Eye (tissue), 1 donor: ENCODE measurements at places on chromosomes 4 and X.

DNA sequence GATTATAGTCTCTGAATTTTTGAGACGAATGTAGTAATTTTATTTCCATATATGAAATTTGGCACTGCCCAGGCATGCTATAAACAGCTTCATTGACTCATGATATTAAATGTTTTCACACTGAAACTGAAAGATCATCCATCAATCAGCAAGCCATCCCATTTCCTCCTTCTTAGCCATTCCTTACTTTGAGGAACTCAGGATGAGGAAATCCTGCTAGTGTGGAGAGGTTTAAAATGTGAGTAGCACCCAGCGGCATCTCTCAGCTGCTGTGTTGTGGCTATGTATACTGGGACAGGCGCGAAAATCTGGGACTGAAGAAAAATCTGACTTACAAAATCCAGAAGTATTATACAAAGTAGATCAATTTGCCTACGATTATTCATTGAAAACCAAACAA lies 52.1 kb downstream of the PTCHD1 start:
- no peak for DNase-seq

DNA sequence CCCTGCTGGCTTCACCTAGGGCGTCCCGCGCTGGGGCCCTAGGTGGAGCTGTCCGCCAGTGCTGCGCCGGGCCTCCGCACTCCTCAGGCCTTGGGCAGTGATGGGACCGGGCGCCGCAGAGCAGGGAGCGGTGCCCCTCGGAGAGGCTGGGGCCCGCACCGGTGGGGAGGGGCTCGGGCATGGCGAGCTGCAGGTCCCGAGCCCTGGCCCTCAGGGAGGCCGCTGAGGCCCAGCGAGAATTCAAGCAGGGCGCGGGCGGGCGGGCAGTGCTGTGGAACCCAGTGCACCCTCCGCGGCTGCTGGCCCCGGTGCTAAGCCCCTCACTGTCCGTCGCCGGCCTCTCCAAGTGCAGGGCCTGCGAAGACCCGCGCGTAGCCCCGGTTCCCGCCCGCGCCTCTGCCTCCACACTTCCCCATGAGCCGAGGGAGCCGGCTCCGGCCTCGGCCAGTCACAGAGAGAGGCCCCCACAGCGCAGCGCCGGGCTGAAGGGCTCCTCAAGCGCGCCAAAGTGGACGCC lies 565.1 kb upstream of the NDST4 start:
- no peak for DNase-seq

DNA sequence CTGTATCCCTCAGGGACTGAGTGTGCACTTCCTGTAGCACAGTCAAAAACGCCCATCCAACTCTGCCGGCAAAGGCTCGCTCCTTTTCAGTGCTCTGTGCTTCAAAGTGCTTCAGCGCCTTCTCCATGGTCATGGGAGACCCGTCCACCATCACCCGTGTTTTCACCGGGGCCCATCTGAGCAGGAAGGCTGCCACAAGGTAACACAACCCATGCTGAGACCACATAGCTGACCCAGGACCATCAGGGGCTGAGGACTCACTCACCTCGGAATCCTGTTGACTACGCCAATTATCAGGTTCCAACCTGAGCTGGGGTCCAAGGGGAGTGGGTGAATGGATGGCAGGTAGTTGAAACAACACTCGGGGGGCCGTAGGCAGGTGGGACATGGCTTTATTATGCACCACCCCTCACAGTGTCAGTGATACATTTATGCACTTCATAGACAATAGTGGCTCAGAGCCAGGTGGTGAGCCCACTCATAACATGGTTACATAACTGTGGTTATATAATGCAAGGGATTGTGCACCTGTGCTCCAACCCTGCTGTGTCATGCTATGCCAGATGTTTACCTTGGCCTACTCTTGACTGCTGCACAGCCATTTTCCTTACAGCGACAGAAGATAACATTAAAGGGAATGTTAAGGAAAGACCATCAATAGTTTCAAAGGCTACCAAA lies 227.8 kb downstream of the ADGRL3 start:
- DNase-seq = no peak

DNA sequence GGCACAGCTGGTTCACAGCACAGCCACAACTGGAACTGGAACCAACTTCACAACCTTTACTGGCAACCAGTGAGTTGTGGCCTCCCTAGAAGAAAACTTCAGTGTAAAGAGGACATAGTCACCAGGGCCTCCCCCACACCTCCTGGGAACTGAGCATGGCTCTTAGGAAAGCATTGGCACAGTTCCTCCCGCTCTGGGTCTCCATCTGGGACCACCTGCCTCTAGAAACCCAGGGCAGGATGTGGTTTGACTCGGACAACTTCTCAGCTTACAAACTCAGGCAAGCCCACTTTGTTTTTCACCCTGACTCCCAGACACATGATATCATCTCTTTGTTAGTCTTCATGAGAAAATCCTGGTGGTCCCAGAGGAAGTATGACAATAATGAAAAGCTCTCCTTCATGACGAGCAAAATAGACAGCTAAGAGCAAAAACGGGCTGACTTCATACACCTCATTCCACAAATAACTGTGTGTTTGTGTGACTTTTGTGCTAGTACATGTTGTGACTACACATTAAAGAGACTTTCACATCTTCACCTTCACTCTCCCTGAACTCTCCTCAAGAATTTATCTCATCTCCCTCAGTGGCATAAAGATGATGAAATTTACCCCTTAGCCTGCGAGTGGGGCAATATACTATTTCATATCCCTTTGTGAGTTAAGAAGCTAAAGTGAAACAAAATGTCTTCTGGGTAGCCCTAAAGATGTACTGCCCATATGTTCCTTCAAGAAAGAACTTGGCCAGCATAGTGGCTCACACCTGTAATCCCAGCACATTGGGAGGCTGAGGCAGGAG lies 75.4 kb downstream of the SH3KBP1 start:
- no peak for DNase-seq

DNA sequence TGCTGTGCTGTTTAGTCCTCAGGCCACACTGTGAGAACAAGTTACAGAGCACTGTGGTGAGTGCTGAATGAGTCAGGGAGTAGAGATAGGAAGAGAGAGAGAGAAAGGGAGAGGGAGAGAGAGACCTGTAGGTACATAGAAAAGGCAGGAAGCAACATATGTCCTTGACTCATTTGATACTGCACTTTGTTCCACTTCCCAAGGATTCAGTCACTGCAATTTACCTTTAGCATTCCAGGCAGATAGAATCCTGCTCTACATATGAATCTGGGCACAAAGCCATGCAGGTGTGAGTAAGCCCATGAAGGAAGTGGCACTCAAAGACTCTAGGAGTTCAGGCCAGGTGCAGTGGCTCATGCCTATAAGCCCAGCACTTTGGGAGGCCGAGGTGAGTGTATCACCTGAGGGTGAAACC lies 1.0 kb upstream of the DAPP1 start:
- no peak for DNase-seq

DNA sequence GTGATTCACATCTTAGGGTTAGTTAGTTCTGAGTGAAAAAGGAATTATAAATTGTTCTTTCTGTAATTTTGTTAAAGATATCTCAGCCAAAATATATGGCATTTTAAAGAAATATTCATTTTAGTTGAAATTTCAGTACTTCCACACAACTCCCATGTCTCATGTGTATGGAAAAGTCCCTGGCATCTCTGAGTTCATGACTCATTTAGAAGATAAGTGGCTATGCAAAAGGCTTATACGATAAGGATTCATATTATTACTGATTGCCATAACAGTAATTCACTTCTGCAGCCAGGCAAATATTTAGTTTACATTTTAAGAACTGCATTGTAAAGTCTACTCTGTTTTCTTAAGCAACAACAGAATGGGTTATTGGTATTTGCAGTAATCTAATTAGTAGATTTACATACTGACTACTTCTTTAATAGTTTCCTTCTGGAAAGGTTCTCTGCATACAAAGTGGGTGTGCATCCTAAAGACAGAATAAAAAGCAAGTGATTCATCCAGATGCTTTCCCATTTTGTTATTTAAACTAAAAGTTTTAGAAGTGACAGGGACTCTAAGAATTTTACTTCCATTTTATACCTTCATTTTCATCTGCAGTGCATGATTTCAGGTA lies 682.4 kb upstream of the PABPC4L start:
- no peak for DNase-seq

GRCh38 chr4:5112333-5113095 lies 61.2 kb downstream of the STK32B start:
- DNase-seq = no peak

- no peak for DNase-seq
These were observed 14.7 kb downstream of the GRPR start for GRCh38 chrX:16138108-16138427.

GRCh38 chrX:4588893-4589292 lies 875.4 kb upstream of the PRKX start:
- peak; percentile 7 for DNase-seq

- DNase-seq = no peak
These were observed 66.8 kb upstream of the AFAP1 start for GRCh38 chr4:8006471-8006870.

- no peak for DNase-seq
These were observed 114.1 kb upstream of the KCNIP4 start for GRCh38 chr4:22062676-22063075.

DNA sequence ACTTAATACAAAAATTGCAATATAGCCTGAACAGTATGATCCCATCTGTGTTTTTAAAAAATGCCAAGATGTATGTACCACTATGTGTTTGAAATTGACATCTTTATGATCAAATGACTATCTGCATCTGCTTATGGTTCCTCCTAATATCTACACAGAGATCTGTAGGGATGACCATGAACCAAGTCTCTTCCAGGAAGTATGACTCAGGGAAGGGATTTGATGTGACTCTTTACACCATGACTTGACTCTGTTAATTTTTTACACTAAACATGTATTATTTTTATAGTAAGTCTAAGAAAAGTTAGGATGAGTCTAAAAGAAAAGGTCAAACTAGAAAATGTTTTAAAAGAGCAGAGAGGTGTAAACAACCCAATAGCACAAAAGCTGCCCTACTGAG lies 164.0 kb downstream of the SH3KBP1 start:
- DNase-seq = no peak

GRCh38 chr4:140368686-140369085 lies 4.8 kb upstream of the SCOC start:
- no peak for DNase-seq

DNA sequence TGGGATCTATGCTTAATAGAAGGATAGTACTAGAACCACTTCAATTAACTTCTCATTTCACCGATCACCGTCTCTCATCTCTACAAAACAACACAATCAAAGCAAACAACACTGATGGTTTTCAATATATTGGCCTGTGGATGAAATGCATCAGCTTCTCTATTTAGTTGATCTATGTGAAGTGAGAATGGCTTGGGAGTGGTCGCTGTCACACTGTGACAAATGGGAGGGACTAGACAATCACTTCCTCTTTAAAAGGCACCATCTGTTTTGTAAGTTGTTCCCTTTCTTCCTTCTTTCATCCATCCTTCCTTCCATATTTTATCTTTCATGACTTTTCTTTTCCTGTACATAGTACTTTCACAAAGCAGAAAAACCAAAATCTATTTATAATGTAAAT lies 23.9 kb upstream of the NWD2 start:
- no peak for DNase-seq

DNA sequence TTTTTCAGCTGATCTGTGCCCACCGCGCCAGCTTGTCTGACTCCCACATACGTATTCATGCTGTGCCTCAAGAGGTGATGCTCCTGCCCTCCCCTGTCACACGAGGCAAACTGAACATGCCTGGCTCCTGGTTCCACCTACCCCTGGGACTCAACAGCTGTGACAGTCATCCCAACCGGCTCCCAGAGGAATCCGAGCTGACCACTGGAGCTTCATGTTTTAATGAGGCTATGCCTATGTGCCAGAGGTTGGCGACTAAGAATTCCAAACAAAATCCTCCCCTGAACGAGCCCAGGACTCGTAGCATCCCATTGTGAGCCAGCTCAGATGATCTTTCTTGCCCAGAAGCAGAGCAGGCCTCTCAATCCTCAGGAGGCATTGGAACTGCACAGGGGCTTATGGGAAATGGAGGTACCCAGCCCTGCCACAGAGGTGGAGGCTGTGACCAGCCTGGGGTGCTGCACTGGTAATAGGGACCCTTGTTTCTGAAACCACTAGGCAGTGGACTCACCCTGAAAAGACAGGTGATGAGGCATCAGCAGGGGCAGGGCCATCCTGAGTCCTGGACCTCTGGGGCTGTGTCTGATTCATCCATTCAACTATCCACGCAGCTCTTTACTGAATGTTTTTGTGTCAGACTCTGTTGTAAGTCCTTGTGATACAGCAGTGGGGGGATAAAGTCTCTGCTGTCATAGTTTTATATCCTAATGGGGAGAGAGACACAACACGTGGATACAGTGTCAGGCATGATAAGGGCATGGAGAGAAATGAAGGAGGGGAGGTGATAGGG lies 325.0 kb downstream of the EVC2 start:
- peak; percentile 18 for DNase-seq

GRCh38 chr4:154722262-154722661 lies 21.5 kb upstream of the LRAT start:
- DNase-seq = no peak

DNA sequence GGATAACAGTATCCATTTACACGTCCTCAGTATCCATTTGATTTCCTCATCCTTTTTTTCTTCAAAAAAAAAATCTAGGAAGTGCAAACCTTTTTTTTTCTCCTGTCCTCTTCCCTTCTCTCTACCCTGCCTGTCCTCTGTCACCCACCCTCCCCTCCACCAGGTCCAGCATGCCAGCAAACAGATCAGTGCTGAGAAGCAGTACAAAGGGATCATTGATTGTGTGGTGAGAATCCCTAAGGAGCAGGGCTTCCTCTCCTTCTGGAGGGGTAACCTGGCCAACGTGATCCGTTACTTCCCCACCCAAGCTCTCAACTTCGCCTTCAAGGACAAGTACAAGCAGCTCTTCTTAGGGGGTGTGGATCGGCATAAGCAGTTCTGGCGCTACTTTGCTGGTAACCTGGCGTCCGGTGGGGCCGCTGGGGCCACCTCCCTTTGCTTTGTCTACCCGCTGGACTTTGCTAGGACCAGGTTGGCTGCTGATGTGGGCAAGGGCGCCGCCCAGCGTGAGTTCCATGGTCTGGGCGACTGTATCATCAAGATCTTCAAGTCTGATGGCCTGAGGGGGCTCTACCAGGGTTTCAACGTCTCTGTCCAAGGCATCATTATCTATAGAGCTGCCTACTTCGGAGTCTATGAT lies 1.7 kb downstream of the SLC25A4 start:
- no peak for DNase-seq

- no peak for DNase-seq
These were observed 735.1 kb downstream of the STIM2 start for GRCh38 chr4:27595571-27596360.

- DNase-seq = peak; percentile 37
These were observed 1.4 kb upstream of the CORIN start for GRCh38 chr4:47839259-47839658.

- DNase-seq = no peak
These were observed 82.3 kb downstream of the FREM3 start for GRCh38 chr4:143617994-143618679.

- no peak for DNase-seq
These were observed 297.3 kb downstream of the GUCY2F start for GRCh38 chrX:109184506-109185139.
